Suprapubic skin (tissue), 4 donors: ENCODE measurements at places on chromosomes 11 and 22.

- no peak overlapping the region for H3K27ac ChIP-seq
- H3K4me1 ChIP-seq = no peaks in the 10 kb centered on the region
- no peaks in the 10 kb centered on the region for H3K36me3 ChIP-seq
- no peak for DNase-seq
These were observed 41.2 kb upstream of the ARL14EP start for GRCh38 chr11:30281476-30282288.

- peaks cover 18% of the 10 kb centered on the region for H3K4me1 ChIP-seq
- DNase-seq = no peak
- no peak overlapping the region for H3K27ac ChIP-seq
- H3K36me3 ChIP-seq = no peaks in the 10 kb centered on the region
These were observed 156.2 kb downstream of the MAML2 start for GRCh38 chr11:96186806-96187205.

DNA sequence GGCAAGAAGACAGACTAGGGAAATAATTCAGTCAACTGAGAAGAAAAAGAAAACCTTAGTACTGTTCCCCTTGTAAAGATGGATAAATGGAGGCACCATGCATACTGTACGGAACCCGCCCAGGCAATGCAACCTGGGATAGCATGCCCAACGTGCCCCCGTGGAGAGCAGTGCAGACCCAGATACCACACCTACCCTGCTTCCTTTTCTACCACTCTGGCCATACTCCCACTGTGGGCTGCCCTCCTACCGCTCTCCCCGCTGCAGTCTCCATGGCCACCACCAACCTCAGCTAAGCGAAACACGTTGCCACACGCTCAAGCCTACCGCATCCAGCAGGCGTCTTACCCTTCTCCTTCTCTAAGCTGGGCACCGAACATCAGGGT is 117.4 kb upstream of the SERPIND1 start:
- H3K4me1 ChIP-seq = no peaks in the 10 kb centered on the region
- no peak overlapping the region for H3K27ac ChIP-seq
- no peak for DNase-seq

DNA sequence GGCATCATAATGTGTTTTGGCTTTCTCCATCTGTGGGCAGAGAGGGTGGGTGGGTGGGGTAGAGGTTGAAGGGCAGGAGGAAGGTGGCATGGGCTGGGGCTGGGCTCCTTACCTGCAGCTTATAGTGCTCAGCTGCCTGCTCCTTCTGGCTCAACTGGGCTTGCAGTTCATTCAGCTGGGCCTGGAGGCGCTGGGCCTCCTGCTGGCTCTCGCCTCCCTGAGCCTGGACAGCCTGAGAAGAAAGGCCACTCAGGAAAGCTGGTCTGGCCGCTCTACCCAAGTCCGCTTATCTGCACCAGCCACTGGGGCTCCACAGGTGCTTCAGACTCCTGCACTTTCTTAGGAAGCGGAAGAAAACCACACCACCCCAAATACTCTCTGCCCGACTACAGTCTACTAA is 10.4 kb downstream of the IL18BP start:
- H3K4me3 ChIP-seq = no peak overlapping the region
- H3K4me1 ChIP-seq = peaks cover 29% of the 10 kb centered on the region
- no peaks in the 10 kb centered on the region for H3K27me3 ChIP-seq
- no peak for DNase-seq

GRCh38 chr22:21661991-21662390 is 3.8 kb upstream of the PPIL2 start:
- no peak overlapping the region for H3K4me3 ChIP-seq
- peaks cover 22% of the 10 kb centered on the region for H3K4me1 ChIP-seq
- H3K27ac ChIP-seq = no peak overlapping the region
- peaks cover 7% of the 10 kb centered on the region for H3K27me3 ChIP-seq
- no peak for DNase-seq
- H3K36me3 ChIP-seq = no peaks in the 10 kb centered on the region

DNA sequence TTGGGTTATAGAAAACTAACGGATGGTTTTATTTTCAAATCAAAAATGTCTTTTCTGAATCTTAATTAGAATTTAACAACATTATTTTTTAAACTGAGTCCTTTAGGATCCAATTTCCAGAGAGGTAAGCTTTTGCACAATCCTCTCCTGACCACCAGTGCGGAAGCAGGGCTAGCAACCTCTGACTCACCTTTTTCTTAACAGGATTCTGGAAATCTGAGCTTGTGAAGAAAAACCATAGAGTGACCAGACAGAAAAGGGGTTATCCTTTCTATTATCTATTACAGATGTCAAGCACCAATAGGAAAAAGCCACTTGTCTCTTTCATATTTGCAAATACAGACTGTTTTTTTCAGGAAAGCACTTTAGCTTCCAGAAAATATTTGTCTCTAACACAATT is 25.3 kb downstream of the ALG9 start:
- no peak overlapping the region for H3K27ac ChIP-seq
- H3K4me1 ChIP-seq = no peaks in the 10 kb centered on the region
- no peaks in the 10 kb centered on the region for H3K27me3 ChIP-seq
- DNase-seq = no peak
- no peak overlapping the region for H3K4me3 ChIP-seq

DNA sequence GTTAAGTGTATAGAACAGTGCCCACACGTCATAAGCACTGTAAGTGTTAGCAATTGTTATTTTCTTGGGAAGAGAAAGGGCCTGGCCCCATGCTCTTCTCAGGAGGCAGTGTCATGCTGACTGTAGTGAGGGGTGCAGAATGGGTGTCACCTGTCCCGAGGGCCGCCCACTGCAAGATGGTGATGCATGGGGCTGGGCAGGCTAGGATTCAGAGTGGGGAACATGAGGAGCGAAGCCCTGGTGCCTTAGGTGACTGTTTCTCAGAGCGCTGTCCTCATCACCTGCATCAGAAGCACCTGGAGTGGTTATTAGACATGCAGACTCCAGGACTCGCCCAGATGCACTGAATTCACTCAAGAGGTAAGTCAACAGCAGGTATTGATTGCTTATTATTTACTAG is 101.0 kb upstream of the PARVA start:
- H3K27me3 ChIP-seq = no peaks in the 10 kb centered on the region
- peaks cover 14% of the 10 kb centered on the region for H3K36me3 ChIP-seq
- peak; percentile 45 for DNase-seq

GRCh38 chr11:14059491-14059890 is 97.0 kb downstream of the SPON1 start:
- peaks cover 4% of the 10 kb centered on the region for H3K4me1 ChIP-seq
- H3K27me3 ChIP-seq = no peaks in the 10 kb centered on the region
- no peaks in the 10 kb centered on the region for H3K36me3 ChIP-seq
- H3K27ac ChIP-seq = no peak overlapping the region

- H3K36me3 ChIP-seq = no peaks in the 10 kb centered on the region
- DNase-seq = no peak
- H3K4me3 ChIP-seq = no peak overlapping the region
- peaks cover 4% of the 10 kb centered on the region for H3K4me1 ChIP-seq
- H3K27ac ChIP-seq = no peak overlapping the region
These were observed 119.9 kb downstream of the FEZ1 start for GRCh38 chr11:125376117-125376516.

- H3K4me1 ChIP-seq = peaks cover under 1% of the 10 kb centered on the region
- no peaks in the 10 kb centered on the region for H3K36me3 ChIP-seq
These were observed 115.1 kb downstream of the ARFGAP2 start for GRCh38 chr11:47061429-47062178.

DNA sequence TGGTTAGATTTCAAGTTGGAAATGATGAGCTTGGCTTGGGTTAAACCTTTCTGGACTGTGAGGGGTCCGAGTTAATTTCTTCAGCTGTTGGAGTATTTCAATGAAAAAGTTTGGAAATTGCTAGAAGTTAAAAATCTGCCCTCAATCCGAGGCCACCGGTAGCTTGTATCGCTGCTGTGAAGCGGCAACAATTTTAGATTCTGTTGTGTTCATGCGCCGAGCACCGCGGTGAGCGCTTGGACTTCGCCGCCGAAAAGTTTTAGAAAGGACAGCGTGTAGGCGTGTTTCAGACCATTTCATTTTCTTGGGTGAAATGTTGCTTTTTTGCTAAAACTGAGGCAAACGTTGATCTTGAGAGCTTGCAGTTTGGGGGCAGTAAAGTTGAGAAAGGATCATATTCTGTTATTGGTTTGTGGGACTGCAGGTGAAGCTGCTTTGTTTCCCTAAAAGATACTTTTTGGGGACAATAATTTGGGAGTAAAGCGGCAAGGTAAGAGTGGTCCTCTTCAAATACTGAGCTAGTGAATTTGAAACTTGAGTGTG is 928 bp downstream of the FBXO7 start:
- H3K27ac ChIP-seq = peak overlapping the region; percentile 99
- H3K4me3 ChIP-seq = peak overlapping the region; percentile 99
- no peak for DNase-seq
- H3K36me3 ChIP-seq = no peaks in the 10 kb centered on the region
- H3K27me3 ChIP-seq = no peaks in the 10 kb centered on the region

GRCh38 chr22:37365950-37366349 is 61.3 kb downstream of the ELFN2 start:
- H3K36me3 ChIP-seq = no peaks in the 10 kb centered on the region
- peaks cover 4% of the 10 kb centered on the region for H3K27me3 ChIP-seq
- no peaks in the 10 kb centered on the region for H3K4me1 ChIP-seq
- no peak overlapping the region for H3K4me3 ChIP-seq

DNA sequence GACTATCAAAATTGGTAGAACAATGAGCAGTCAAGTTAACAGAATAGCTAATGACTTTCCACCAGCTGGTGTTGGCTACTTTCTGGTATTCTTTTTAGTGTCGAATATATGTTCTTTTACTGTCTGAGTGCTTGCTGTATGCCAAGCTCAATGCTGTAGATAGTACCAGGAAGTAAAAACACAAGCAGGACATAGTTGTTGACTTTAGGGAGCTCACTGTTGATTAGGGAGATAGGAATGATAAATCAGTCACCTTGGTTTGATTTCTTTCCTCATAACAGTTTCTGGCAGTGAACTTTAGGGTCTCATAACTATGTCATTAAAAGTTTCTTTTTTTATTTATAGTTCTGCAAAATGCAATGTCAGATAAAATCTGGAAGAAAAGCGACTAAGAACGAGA is 9.0 kb downstream of the HMGXB4 start:
- no peaks in the 10 kb centered on the region for H3K4me1 ChIP-seq
- no peak overlapping the region for H3K27ac ChIP-seq
- H3K36me3 ChIP-seq = peaks cover 87% of the 10 kb centered on the region
- H3K27me3 ChIP-seq = no peaks in the 10 kb centered on the region
- no peak for DNase-seq

DNA sequence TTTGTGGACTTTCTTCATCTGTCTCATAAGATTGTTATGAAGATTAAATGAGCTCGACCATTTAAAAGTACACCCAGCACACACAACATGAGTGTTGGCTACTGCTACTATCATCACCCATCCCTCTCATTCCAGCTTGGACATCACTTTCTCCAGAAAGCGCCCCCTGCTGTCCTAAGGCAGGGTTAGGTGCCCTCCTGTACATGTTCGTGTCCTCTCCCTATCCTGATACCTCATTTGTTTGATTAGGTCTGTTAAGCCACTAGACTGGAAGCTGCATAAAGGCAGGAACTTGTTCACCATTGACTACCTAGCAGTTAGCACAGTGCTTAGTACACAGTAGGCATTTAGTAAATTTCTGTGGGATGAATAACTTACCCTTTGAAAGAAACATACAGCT is 85.5 kb downstream of the ENTHD1 start:
- no peaks in the 10 kb centered on the region for H3K36me3 ChIP-seq
- H3K27me3 ChIP-seq = peaks cover 28% of the 10 kb centered on the region
- H3K27ac ChIP-seq = no peak overlapping the region
- no peak for DNase-seq
